Stimulated activated CD8-positive, alpha-beta memory T cell treated with anti-CD3 and anti-CD28 coated beads, Interleukin-2, amount 100 ng/mL, for 1 hour (primary cell): ENCODE measurements at places on chromosomes 13 and 19.

DNA sequence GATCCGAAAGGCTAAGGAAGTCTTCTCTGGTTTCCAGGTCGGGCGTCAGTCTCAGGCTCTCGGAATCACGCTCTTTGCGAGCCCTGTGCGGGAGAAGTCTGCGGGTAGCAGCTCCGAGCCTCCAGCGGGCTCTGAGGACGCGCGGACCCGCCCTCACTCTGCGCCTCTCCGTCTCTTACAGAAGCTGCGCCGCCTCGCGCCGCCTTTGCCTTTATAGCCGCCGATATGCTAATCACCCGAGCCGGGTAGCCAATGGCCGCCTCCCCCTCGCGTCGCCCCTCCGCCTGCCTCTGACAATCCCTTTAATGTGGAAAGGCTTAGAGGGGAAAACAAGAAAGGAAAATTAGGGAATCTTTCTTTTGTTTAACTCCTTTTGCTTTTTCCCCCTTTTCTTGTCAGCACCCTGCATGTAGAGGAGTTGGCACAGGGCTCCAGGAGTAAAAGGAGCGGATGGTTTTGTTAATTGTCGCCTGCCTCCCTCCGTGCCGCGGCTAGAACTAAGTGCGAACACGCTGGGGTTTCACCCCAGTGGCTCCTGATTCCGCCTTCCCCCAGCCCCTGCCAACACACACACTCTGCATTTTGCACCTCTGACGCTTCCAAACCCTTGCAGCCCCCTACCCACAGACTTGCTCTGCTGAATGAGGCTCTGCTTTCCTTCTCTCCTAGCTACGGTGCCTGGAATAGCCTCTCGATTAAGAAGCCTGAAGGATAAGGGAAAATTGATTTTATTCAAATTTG lies at the start of gene PCDH8:
TSS of gene PCDH8 (minus strand) at position 186 of the 741 bp plus-strand sequence. CDS start 204 bp downstream, outside the sequence.
- DNase-seq: no peak

- peak; percentile 43 for DNase-seq
These were observed at the start of gene ICAM3 for GRCh38 chr19:10339380-10339960. Gene ICAM3 (minus strand): TSS chr19:10339624. CDS start chr19:10339614, 10 bp downstream.

- no peak for DNase-seq
These were observed 102.0 kb downstream of the DCLK1 start for GRCh38 chr13:36029166-36029565.

- DNase-seq: peak; percentile 84
These were observed 8.1 kb downstream of the RINL start for GRCh38 chr19:38869836-38870607.

- DNase-seq: peak; percentile 10
These were observed 2.8 kb downstream of the UBA2 start for GRCh38 chr19:34430738-34431625.

- no peak for DNase-seq
These were observed 23.3 kb downstream of the PBX4 start for GRCh38 chr19:19595171-19595701.

- DNase-seq: no peak
These were observed 48.6 kb upstream of the TCF3 start for GRCh38 chr19:1700733-1701663.

DNA sequence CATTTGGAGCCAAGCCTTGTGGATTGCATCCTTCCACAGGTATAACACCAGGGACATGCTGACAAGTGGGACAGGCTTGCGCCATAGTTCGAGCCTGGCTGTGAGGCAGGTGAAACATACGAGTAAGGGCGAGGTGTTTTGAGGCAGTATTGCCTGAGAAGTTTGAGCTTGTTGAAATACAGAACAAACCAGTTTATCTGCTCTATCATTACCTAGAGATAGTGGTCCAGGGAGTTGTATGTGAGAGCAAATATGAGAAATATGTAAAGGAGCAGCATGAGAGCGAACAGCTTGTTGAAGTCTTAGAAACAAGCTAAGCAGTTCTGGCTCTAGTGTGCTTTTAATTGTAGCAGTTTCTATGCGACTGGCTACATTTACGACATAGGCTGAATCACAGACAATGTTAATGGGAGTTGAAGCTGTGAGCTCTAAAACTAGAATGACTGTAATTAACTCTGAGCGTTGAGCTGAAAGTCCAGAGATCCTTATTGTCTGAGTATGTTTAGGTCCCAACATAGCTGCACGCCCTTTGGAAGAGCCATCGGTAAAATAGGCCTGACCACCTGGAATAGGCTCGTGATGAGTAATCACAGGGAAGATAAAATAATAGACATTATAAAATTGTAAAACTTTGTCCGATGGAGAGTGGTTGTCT lies 8.2 kb downstream of the ZNF439 start:
- no peak for DNase-seq

- DNase-seq: no peak
These were observed 684.1 kb downstream of the DIAPH3 start for GRCh38 chr13:59479629-59480028.

DNA sequence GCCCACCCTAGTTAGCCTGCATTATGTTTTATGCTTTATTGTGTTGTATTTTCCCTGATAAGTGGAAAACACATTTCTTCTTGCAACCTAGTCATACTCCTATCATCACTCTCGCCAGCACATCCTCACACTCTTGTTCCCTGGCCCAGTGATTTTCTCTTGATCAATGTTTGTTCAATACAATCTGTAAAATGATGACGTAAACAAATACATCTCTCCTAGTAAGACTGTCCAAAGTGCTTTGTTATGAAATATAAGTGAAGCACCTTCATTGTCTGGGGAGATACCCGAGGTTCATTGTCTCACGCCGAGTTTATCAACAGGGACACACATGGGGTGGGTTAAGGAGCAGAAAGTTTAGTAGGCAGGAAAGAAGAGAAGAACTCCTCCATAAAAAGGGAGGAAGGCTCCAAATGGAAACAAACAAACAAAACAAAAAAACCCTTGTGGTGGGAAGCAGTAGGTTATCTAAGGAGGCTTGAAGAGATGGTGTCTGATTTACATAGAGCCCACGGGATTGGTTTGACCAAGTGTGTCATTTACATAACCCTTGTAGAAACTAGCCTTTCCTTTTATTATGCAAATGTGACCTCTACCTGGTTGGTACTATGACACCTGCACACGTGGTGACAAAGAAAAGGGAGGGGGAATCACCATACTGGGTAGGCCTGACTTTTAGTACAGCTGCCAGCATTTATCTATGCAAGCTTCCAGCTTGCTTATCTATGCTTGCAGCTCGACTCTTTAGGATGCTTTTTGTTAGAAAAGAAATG lies 1317.9 kb upstream of the SPRY2 start:
- DNase-seq: no peak

DNA sequence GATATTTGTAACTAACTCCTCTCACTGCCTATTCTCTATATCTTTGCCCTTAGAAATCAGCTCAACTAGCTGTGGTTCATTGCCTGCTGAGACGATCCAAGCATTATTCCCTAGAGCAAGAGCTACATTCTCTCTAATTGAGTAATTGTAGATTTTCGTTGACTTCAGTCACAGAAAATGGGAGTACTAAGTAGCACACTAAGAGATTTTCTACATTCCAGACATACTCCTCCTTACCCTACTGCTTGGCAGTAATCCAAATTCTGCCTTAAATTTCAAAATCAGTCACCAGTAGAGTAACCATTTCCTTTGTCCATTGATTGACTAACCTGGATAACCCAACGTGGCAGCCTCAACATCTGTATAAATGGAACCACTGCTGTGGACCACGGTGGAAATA lies 1786.8 kb downstream of the SLITRK5 start:
- no peak for DNase-seq

GRCh38 chr13:91361755-91362271 lies 14.3 kb downstream of the MIR17HG start:
- no peak for DNase-seq

GRCh38 chr19:11639245-11639601 lies 41.9 kb downstream of the ZNF627 start:
- DNase-seq: no peak

- DNase-seq: no peak
These were observed 170.5 kb downstream of the STK24 start for GRCh38 chr13:98406427-98406826.

DNA sequence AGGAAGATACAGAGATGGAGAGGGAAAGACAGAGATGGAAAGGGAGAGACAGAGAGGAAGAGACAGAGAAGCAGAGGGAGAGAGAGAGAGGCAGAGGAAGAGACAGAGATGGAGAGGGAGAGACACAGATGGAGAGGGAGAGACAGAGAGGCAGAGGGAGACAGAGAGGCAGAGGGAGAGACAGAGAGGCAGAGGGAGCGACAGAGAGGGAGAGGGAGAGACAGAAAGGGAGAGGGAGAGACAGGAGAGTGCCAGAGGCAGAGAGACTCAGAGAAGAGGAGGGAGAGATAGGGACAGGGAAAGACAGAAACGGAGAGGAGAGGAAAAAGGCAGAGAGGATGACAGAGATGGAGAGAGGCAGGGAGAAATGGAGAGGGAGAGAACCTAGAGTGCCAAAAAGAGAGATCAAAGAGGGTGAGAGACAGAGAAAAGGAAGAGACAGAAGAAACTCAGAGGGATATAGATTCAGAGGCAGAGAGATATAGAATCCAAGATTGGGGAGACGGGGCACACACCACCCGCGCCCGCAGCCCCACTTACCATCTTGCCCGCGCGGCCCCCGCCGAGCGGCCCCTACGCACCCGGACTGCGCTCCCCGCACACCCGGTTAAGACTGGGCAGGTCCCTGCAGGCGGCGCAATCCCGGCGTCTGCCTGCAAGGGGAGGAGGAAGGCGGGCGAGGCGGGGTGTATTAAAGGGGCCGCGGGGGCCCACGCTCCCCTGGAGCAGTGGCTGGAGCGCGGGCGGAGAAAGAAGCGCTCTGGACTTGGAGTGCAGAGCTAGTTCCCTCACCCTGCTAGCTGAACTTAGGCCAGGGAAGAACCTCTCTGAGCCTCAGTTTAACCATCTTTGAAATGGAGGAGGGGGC lies 10.7 kb downstream of the TM6SF2 start:
- no peak for DNase-seq
